ENCODE measurements at places on chromosomes 3 and 15.

- no peak for DNase-seq
These were observed 8.3 kb upstream of the PDIA5 start for GRCh38 chr3:123058505-123058904.

DNA sequence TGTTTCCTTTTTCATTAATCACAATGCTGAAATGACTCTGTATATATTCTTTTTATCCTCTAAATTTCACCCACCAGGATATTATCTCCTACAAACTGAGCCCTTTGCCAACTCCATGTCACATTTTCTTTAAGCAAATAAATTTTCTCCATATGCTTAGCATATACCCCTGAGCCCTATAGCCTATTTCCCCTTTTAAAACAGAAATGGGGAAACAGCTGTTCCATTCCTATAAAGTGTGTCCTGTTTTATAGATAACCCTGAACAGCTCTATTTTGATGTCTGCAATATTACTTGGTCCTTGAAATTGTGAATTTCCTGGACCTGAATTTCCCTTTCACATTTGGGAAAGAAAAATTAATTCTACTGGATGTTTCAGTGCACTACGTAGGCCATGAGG lies 15.6 kb upstream of the FILIP1L start:
- DNase-seq = no peak

GRCh38 chr15:99430881-99431401 lies 134.8 kb upstream of the MEF2A start:
- no peak for DNase-seq

- no peak for DNase-seq
These were observed at the start of gene ZNF385D for GRCh38 chr3:21750831-21751391. TSS of gene ZNF385D (minus strand) at chr3:21751210. CDS start at chr3:21750916, 294 bp downstream.

GRCh38 chr15:42354824-42355223 lies 4.5 kb upstream of the CAPN3 start:
- no peak for DNase-seq

DNA sequence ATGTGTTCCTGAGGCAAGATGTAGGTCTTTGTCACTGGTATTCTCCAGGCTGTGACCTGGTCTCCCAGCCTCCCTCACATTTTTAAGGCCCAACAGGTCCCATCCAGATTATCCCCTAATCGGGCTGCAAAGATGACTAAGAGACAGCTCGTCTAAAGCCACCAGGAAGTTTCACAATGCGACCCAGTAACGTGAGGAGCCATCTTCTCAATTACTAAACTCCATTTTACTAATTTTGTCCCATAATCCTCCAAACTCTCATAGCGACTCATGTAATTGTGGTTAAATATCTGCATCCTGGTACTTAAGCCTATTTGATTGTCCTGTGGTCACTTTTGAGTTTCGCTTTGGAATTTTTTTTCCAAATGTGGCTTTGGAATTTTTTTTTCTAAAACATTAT lies 8.7 kb upstream of the PLA2G4F start:
- DNase-seq = no peak

GRCh38 chr3:137174514-137174913 lies 216.7 kb downstream of the IL20RB start:
- no peak for DNase-seq

GRCh38 chr15:78177447-78177873 lies 28.3 kb downstream of the IDH3A start:
- no peak for DNase-seq

- DNase-seq = no peak
These were observed 99.2 kb downstream of the SLMAP start for GRCh38 chr3:57855281-57855680.

GRCh38 chr3:5079761-5080160 lies 42.3 kb upstream of the ARL8B start:
- no peak for DNase-seq

- no peak for DNase-seq
These were observed 74.2 kb upstream of the BHLHE40 start for GRCh38 chr3:4904811-4905695.

- DNase-seq = no peak
These were observed 68.7 kb upstream of the FURIN start for GRCh38 chr15:90799639-90800170.

GRCh38 chr3:63642488-63642887 lies 10.0 kb upstream of the SNTN start:
- no peak for DNase-seq

GRCh38 chr3:167996514-167996913 lies 99.2 kb downstream of the GOLIM4 start:
- DNase-seq = no peak

All from activated CD4-positive, CD25-positive, alpha-beta regulatory T cell treated with anti-CD3 and anti-CD28 coated beads, Interleukin-2, amount 50 U/mL, for 16 hours (primary cell).